ENCODE measurements at places on chromosomes 5 and 9. TPM values are rescaled to one million over a fixed set of nuclear protein-coding genes. Genes with fewer than 3 reads are reported as not detected.

The MARCOL gene
- not detected for total RNA-seq

The LCNL1 gene
- 0.11 TPM for total RNA-seq

The CTNND2 gene
- 1.3 TPM for total RNA-seq

The SPINK13 gene
- not detected for total RNA-seq

The ADRA1B gene
- 2.5 TPM for total RNA-seq

The PPP3R2 gene
- total RNA-seq = 0.06 TPM

The BTNL3 gene
- not detected for total RNA-seq

DNA sequence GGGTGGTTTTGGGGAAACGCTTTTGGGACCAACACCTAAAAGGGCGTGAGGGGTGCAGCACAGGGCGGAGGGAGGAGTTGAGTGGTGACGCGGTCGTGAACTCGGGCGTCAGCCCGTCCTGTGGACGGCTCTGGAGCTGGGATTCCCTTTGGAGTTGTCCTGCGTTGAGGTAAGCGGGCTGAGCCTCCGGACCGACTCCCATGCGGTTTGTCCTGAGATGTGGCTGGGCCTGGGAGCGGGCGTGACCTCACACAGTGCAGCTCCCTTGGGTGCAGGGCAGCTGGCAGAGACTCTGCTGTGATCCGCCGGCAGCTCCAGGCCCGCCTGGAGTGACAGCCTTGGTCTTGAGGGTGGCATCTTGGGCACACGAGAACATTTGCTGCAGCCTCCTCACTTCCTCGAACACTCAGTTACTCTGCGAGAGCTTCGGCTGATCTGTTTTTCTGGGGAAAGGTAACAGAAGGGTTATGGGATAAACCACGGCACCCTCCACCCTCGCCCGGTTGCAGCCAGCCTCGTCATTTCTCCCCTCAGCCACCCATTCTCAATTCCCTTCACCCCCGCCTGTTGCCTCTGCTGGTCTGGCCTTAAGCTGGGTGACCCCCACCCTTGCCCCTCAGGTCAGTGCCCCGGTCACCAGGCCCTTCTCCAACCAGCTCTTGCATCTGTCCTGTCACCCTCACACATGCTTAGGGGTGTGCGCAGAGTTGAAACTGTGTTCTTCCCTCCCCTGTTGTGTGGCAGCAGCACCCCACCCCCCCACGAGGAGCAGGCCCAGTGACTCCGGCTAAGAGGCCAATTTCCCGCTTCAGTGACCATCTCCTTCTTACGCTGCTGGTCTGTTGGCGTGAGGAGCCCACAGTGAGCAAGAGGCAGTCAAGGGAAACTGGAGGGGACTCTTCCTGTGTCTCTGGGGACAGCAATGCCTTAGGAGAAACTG is 94.2 kb upstream of the COL5A1 start:
- no peaks in the 10 kb centered on the region for H3K36me3 ChIP-seq
- H3K27ac ChIP-seq = no peak overlapping the region
- no peaks in the 10 kb centered on the region for H3K4me1 ChIP-seq
- H3K27me3 ChIP-seq = no peaks in the 10 kb centered on the region

- H3K36me3 ChIP-seq = no peaks in the 10 kb centered on the region
- no peaks in the 10 kb centered on the region for H3K27me3 ChIP-seq
These were observed 430.9 kb downstream of the CHSY3 start for GRCh38 chr5:130335117-130335516.

DNA sequence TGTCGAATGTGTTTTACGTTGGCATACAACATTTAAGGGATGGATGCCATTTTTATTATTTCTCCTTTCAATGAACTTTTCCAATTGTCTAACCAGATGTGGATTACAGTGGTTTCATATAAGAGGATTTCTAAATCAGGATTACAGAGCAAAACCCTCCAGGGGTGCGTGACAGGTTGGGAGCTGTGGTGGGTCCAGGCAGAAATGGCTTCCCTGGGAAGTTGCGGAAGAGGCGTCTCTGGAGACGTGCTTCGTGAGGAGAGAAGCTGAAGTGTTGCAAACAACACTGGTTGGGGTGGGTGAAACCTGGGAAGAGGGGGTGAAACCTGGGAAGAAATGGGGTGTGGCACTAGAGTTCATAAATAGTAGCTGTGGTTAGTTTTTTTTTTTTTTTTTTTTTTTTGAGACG is 4.5 kb upstream of the RPL26L1 start:
- H3K27ac ChIP-seq = peak overlapping the region; percentile 55
- DNase-seq = no peak
- peaks cover 35% of the 10 kb centered on the region for H3K4me1 ChIP-seq
- no peaks in the 10 kb centered on the region for H3K36me3 ChIP-seq

DNA sequence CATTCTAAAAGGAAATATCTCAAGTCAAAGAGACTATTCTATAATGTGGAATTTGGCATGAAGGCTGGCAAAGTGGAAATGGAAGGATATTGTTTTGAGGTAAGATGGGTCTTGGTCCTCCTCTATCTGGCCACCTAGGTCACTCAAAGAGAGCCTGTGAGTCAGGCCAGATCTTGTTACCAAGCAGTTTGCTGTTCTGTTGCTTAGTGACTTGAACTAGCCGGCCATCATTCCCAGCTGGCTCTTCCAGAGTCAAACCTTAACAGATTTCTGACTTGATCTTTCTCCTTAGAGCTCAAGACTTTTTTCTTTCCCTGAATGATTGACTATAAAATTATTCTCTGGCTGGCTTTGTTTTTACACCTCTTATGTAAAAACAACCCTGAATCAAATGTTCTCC is 136.1 kb downstream of the PDE4D start:
- no peak overlapping the region for H3K4me3 ChIP-seq
- H3K27me3 ChIP-seq = no peaks in the 10 kb centered on the region
- DNase-seq = no peak
- no peaks in the 10 kb centered on the region for H3K36me3 ChIP-seq
- H3K4me1 ChIP-seq = no peaks in the 10 kb centered on the region

DNA sequence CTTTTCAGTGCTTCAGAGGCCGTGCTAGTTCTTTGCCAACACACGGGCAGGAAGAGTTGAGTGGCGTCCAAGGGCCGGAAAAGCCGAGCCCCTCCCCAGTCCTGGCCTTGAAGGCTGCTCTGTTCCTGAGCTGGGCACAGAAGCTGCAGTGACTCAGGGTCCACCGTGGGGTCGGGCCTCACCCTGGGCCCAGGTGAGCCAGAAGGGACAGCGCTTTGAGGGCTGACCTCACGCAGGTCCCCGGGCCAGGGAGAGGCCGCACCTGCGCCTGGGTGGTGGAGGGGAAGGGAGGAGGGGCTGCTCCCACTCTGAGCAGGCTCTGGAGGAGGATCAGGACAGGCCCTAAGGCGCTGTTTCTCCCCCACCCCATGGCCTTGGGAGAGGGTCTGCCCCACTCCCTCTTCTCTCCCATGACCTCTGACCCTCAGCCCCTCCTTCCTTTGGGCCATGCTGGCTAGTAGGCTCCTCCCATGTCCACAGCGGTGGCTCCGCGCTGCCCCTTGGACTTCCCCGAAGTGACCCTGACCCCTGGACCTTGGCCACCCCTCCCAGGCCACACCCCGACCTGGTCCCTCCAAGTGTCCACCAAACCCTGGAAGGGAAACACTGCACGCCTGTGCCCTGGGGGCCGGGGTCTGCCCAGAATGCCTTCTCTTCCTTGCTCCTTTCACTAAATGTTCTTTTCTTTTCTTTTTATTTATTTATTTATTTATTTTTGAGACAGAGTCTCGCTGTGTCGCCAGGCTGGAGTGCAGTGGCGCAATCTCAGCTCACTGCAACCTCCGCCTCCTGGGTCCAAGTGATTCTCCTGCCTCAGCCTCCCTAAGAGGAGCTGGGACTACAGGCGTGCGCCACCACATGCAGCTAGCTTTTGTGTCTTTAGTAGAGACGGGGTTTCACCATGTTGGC is 19.7 kb upstream of the SLC6A19 start:
- H3K4me1 ChIP-seq = peaks cover 14% of the 10 kb centered on the region
- no peaks in the 10 kb centered on the region for H3K36me3 ChIP-seq
- no peak overlapping the region for H3K4me3 ChIP-seq

DNA sequence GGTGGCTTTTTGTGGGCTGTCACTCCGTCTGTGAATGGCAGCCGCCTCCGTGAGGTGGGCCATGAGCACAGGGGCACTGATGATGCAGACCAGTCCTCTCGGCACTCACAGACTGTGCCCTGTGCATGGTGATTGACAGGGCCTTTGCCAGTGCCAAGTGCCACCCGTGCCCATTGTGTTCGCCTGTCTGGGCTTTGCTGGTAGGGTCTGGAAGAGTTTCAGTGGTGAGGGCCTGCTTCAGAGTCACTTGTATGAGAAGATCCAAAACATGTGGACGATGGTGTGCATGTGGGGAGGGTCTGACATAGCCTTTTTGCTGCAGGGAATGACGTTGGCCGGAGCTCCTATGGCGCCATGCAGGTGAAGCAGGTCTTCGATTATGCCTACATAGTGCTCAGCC is 34.9 kb downstream of the TENT4A start:
- no peak overlapping the region for H3K27ac ChIP-seq
- peaks cover 8% of the 10 kb centered on the region for H3K4me1 ChIP-seq
- no peaks in the 10 kb centered on the region for H3K27me3 ChIP-seq
- H3K4me3 ChIP-seq = no peak overlapping the region
- H3K36me3 ChIP-seq = peaks cover 87% of the 10 kb centered on the region
- no peak for DNase-seq

DNA sequence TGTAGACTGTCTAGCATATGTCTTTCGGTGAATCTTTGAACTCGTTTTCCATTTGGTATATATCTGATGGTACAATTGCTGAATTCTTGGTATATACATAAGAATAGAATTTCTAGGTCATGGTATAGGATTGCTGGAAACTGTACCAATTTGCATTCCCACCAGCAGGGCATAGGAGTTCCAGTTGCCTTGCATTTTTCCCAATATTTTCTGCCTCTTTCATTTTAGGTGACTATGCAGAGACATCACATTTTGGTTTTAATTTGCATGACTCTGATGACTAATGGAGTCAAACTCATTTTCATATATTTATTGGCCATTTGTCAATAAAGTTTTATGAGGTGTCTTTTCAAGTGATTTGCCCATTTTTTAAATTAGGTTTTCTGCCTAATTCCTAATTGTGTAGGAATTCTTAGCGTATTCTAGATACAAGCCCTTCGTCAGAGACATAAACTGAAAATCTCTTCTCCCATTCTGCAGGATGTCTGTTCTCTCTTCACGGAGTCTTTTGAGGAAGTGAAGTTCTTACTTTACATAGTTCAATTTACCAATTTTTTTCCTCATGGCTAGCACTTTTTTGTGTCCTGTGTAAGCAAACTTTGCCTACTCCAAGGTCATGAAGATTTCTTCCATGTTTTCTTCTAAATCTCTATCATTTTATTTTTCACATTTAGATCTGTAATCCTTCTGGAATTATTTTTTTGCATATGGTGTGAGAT is 28.9 kb upstream of the PDCD1LG2 start:
- no peaks in the 10 kb centered on the region for H3K27me3 ChIP-seq
- H3K4me3 ChIP-seq = no peak overlapping the region
- DNase-seq = no peak
- no peaks in the 10 kb centered on the region for H3K4me1 ChIP-seq
- H3K36me3 ChIP-seq = no peaks in the 10 kb centered on the region

DNA sequence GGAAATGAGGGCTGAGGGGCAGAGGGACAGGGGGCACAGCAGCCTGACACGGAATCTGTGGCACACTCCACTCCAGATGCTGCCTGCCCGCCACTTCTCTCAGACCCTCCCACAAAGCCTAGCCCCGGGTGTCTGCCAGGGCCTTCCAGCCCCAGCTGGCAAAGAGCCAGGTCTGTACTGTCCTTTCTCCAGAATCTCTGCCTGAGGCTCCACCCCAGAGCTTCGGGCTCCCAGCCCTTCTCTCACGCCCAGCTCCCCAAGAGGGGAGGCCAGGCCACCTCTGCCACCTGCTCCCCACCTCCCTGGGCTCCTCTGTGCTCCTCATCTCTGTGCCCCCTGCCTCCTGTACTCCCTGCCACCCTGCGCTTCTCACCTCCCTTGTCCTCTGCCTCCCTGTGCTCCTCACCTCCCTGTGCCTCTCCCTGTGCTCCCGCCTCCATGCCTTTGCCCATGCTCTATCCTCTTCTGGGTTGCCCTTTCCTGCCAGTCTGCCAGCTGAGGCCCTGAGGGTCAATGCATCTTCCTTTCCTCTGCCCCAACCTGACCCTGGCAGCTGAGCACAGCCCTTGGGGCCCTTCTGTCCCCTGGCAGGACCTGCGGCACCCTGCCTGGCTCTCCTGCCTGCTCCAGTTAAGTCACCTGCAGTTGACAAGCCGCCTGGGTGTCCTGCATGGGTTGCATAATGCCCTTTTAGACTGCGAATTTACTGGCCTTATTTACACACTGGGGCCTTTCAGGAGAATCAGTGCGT is 36.4 kb downstream of the RASGEF1C start:
- H3K36me3 ChIP-seq = no peaks in the 10 kb centered on the region
- H3K4me1 ChIP-seq = peaks cover 38% of the 10 kb centered on the region
- no peak overlapping the region for H3K4me3 ChIP-seq
- no peak for DNase-seq
- H3K27ac ChIP-seq = peak overlapping the region; percentile 70

DNA sequence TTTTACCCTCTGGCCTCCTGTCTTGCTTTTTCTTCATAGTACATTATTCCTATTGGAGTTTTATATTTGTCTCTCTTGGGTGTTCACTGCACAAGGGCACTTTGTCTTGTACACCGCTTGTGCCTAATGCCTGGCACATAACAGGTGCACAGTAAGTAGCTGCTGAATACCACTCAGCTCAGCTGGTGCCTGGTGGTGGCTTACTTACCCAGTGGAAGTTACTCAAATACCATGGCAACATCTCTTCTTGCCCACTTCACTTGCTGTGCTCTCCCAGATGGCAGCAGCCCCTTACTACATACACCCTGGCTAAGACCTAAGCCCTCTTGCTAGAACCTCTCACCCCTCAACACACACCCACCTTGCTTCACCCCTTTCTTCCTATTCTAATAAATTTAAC is 11.3 kb upstream of the SKP1 start:
- H3K27ac ChIP-seq = no peak overlapping the region
- no peaks in the 10 kb centered on the region for H3K27me3 ChIP-seq
- H3K4me1 ChIP-seq = no peaks in the 10 kb centered on the region
- DNase-seq = no peak
- H3K4me3 ChIP-seq = no peak overlapping the region

GRCh38 chr5:3320317-3320875 is 275.2 kb upstream of the IRX1 start:
- no peaks in the 10 kb centered on the region for H3K36me3 ChIP-seq
- H3K27me3 ChIP-seq = no peaks in the 10 kb centered on the region
- no peak overlapping the region for H3K27ac ChIP-seq

GRCh38 chr9:89731262-89732182 is 126.7 kb downstream of the GADD45G start:
- H3K4me3 ChIP-seq = no peak overlapping the region
- no peak for DNase-seq
- peaks cover 25% of the 10 kb centered on the region for H3K4me1 ChIP-seq
- no peaks in the 10 kb centered on the region for H3K27me3 ChIP-seq

GRCh38 chr9:37082214-37082765 is 38.1 kb upstream of the ZCCHC7 start:
- peaks cover 12% of the 10 kb centered on the region for H3K4me1 ChIP-seq
- DNase-seq = no peak
- peaks cover 10% of the 10 kb centered on the region for H3K36me3 ChIP-seq

- no peaks in the 10 kb centered on the region for H3K36me3 ChIP-seq
- DNase-seq = no peak
- H3K4me1 ChIP-seq = no peaks in the 10 kb centered on the region
- H3K27ac ChIP-seq = no peak overlapping the region
- no peaks in the 10 kb centered on the region for H3K27me3 ChIP-seq
These were observed 75.4 kb downstream of the NUDT12 start for GRCh38 chr5:103487218-103487617.

- no peak overlapping the region for H3K4me3 ChIP-seq
- H3K27me3 ChIP-seq = no peaks in the 10 kb centered on the region
- DNase-seq = no peak
- H3K4me1 ChIP-seq = no peaks in the 10 kb centered on the region
- H3K27ac ChIP-seq = no peak overlapping the region
These were observed 399.9 kb downstream of the TMEM161B start for GRCh38 chr5:87868792-87869191.
